CD4-positive, alpha-beta T cell treated with Interleukin-2 at 100 ng/mL for 4 hours (primary cell): ENCODE measurements at places on chromosomes 1 and 21.
A peak's percentile ranks its signal among the peaks of the same experiment; 100 is the strongest.

- no peak for DNase-seq
These were observed 22.9 kb upstream of the IGSF3 start for GRCh38 chr1:116690396-116690848.

GRCh38 chr1:222889440-222889839 lies 74.6 kb downstream of the DISP1 start:
- no peak for DNase-seq

DNA sequence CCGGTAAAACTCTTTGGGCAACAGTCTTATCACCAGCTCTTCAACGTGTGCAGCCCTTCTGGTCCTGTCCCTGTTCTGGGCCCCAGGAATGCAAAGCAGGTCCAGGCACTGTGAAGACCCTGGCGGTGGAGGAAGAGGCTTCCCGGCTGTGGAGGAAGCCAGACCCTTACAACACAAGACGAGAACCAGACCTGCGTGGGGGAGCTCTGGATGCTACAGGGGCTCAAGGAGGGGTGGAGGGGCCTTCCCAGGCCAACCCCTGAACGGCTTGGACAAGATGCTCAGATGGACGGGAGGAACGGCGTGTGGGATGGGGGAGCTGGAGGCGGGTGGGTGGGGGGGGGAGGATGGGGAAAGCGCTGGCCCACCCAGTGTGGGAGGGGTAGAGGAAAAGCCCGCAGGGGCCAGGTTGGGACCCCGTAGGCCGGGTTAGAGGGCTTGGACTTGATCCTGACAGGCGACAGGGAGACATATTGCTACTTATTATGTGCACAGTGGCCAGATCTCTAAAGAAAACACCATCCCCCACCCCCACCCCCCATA lies 5.1 kb upstream of the OLIG2 start:
- DNase-seq = no peak

DNA sequence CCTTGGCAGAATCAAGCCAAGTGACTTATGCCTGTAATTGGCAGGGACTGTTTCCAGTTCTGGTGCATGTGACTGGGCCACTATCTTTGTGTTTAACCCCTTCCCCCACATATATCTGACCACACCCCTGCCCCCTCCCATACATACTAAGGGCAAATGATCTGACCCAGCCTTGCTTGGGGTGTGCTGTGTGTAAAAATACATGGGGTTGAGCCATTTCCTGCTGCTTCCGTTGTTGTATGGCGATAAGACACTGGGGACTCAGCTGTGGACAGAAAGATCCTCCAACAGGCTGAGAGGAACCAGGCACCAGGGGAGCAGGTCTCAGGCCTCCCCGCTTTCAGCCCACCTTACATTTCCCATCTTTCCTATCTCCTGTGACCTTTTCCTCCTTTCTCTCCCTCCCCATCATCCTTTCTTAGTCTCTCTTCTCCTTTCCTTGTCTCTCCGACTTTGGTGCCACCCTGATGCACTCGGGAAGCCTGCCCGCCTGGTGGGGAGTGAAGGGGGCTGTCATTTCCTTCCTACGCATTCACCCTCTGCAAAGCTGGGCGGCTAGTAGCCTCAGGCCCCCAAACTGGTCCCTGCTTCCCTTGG lies 39.7 kb downstream of the TMCC2 start:
- DNase-seq = no peak

DNA sequence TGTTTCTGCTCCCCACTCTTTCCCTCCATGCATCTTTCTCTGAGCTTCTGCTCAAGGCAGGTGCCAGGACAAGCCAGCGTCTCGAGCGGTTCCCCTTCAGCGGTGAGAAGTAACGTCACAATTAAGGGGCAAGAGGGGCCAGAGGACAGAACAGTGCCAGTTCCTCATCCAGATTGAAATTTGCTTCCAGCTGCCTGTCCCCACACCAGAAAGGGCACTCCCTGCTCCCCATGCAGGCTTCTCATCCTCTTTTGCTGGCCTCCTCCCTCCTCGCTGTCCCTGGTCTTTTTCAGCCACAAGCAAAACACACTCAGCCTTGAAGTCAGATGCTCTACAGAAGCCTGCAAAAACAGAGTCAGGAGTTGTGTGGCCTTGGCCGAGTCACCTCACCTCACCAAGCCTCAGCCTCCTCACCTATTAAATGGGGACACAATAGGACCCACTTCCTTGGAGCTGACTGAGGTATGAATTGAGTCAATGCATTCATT lies 35.0 kb upstream of the ECE1 start:
- DNase-seq = peak; percentile 17

- DNase-seq = no peak
These were observed 7.0 kb downstream of the DYRK1A start for GRCh38 chr21:37373539-37373938.

GRCh38 chr1:6466023-6466422 lies at the start of gene TNFRSF25:
TSS of gene TNFRSF25 (minus strand) at chr1:6466173. CDS start at chr1:6466107, 66 bp downstream.
- DNase-seq = peak; percentile 61

GRCh38 chr1:15080328-15081007 lies 73.1 kb upstream of the TMEM51 start:
- DNase-seq = no peak

DNA sequence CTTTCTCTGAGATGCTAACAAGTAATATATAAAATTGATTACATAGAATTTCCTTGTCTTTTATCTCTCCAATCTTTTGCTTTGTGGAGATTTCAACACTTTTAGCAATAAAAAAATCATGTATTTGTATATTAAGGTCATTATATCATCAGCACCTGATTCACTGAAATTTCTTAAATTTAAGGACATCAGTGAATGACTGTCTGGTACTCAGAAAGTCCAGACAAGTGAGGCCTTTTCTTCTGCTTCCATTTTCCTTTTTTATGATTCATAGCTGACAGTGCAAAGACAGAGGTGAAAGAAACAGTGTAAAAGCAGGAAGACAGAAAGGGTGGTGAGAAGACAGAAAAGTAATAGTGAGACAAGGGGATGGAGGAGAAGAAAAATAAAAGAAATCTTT lies 54.6 kb downstream of the FASLG start:
- no peak for DNase-seq

DNA sequence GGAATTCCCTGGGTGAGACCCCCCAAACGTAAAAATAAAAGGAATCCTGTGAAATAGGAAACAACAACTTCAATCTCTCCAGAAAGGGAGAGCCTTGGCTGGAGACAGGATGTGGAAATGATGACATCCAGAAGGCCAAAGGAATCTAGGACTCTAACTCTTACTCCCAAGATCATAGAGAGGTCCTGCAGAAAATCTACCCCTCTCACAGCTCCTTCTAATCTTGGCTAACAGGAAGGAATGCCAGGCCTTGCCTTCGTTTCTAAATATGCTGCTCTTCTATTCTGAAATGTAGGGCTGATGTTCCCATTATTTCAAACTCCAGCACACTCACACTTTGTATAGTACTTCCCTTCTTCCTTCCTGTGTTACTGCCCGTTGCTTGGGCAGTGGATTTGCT lies 40.7 kb downstream of the ARHGEF11 start:
- no peak for DNase-seq

DNA sequence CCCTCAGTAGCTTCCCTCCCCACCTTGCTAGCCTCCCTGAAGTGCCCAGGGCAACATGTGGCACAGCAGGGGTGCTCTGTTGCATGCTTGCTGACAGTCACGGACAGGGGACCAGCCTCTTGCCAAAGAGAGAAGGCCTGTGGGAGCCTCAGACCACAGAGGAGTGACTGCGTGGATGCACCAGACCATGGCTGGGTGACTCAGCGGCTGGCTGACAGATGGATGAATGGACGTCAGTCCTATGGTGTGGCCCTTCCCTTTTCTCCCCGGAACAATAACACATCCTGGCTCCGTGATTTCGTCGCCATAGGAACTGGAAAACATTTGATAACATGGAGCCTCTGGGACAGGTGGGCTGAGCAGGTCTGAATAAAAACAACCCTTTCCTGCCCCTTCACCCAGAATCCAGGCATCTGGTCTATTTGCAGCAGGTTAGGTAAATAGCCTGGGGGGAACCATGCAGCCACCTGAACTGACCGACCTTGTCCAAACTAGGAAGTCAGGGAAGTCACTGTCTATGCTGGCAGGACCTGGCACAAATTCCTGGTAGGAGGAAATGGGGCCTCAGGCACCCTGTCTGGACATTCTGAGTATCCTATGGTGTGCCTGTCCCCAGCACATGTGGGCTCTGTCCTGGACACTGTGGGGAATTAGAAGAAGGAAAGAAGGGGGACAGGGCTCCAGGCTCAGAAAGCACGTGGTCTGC lies 53.3 kb downstream of the NENF start:
- peak; percentile 0 for DNase-seq

GRCh38 chr1:236754525-236755210 lies 40.4 kb upstream of the MTR start:
- DNase-seq = no peak
